Activated T-cell treated with anti-CD3 and anti-CD28 coated beads for 4 hours (primary cell): ENCODE measurements at places on chromosomes 3 and 15.

GRCh38 chr3:134757549-134758069 is 37.5 kb upstream of the EPHB1 start:
- no peak for DNase-seq

DNA sequence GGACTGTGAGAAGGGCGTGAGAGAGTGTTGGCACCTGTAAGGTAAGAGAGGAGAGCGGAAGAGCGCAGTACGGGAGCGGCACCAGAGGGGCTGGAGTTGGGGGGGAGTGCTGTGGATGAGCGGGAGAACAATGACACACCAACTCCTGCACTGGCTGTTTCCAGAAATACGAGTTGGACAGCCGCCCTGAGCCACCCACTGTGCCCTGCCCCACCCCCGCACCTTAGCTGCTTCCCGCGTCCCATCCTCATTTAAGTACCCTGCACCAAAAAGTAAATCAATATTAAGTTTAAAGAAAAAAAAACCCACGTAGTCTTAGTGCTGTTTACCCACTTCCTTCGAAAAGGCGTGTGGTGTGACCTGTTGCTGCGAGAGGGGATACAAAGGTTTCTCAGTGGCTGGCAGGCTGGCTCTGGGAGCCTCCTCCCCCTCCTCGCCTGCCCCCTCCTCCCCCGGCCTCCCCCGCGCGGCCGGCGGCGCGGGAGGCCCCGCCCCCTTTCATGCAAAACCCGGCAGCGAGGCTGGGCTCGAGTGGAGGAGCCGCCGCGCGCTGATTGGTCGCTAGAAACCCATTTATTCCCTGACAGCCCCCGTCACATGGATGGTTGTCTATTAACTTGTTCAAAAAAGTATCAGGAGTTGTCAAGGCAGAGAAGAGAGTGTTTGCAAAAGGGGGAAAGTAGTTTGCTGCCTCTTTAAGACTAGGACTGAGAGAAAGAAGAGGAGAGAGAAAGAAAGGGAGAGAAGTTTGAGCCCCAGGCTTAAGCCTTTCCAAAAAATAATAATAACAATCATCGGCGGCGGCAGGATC is at the start of gene SOX2:
Gene SOX2 (plus strand): TSS at position 601 of the 811 bp plus-strand sequence. CDS start 436 bp downstream, outside the sequence.
- peak; percentile 13 for DNase-seq

GRCh38 chr3:74049444-74049843 is 424.7 kb upstream of the PDZRN3 start:
- no peak for DNase-seq

DNA sequence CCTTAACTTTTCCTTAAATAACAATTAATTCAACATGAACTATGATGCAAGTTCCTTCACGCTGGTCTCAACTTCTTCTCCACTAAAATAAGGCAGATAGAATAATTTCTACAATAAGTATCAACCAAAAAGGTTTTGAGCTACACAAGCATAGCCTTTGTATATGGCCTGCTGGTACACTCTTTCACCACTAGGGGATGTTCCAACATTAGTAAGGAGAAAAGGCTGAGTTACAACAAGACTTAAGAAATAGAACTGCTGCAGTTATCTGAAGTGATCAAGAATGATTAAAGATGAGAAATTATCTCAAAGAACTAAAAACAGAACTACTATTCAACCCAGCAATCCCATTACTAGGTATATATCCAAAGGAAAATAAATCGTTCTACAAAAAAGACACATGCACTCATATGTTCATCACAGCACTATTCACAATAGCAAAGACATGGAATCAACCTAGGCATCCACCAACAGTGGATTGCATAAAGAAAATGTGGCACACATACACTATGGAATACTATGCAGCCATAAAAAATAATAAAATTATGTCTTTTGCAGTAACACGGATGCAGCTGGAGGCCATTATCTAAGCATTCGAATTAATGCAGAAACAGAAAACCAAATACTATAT is 14.4 kb downstream of the ATP13A3 start:
- no peak for DNase-seq

GRCh38 chr15:51558411-51558810 is 64.2 kb downstream of the DMXL2 start:
- DNase-seq: no peak

DNA sequence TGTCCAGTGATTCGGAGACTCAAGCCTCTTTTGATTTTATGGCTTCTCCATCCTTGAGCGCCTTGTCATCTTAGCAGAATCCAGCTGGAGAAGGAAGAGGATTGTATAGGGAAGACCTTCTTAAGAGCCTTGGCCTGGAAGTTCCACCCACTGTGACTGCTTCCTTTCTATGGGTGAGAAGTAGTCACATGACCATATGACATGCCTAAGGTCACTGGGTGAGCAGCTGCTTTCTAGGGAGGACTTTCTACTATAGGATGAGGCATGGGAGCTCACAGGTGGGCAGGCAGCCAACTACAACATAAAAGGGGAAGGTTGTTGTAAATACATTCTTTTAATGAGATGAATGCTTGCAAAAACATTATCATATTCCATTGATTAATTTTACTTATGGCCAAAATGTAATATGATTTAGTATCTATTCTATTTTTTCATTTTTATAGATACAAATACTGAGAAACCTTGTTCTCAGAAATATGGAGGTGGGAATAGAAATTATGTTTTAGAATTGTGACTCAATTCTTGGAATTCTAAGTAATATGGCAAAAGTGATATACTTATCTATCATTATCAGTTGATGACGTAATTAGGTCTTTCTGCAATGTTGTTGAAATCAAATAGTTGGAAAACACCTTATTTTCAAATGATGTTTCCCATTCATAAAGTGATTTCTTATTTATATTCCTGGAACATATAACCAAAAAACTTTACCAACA is 53.6 kb upstream of the MINAR1 start:
- DNase-seq: no peak

DNA sequence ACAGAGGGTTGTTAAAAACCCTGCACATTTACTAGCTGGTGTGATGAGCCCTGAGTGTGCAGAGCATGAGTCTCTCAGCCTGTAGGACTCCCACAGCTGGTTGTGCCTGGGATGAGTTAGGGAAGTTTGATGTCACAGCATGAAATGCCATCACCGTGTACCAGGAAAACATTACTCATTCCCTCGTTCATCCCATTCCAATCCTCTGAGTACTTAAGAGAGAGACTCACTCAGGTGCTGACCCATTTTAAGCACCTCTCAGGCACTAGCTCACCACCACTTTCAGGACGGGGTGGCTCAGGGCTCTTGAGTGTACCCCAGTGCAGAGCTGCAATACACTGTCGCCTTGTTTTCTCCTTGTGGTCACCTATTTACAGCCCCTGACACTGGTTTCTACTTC is 18.7 kb downstream of the MGLL start:
- no peak for DNase-seq

DNA sequence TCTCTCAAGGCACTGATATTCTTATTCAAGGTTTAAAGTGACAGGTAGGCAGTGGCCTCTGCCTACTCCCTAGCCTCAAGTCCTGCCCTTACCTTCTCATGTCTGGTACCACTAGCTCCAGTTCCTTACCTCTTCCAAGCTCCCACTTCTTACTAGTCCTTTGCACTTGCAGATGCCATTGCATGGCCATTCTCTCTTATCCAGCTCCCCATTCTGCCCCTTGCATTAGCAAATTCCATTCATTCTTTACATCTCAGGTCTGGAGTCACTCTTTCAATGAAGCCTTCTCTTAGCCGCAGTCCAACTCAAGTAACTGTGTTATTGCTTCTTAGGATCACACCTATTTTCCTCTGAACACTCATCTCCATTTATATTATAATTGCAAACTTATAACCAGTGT is 807.1 kb downstream of the EDEM1 start:
- no peak for DNase-seq

GRCh38 chr3:179304605-179305004 is 18.2 kb upstream of the ZNF639 start:
- no peak for DNase-seq
